ENCODE measurements at places on chromosomes 16 and 17. TPM values are rescaled to one million over a fixed set of nuclear protein-coding genes. Genes with fewer than 3 reads are reported as not detected.

Gene HOXB1
- not detected for total RNA-seq

GRCh38 chr17:8522577-8522976 lies 86.9 kb downstream of the NDEL1 start:
- no peak for DNase-seq

DNA sequence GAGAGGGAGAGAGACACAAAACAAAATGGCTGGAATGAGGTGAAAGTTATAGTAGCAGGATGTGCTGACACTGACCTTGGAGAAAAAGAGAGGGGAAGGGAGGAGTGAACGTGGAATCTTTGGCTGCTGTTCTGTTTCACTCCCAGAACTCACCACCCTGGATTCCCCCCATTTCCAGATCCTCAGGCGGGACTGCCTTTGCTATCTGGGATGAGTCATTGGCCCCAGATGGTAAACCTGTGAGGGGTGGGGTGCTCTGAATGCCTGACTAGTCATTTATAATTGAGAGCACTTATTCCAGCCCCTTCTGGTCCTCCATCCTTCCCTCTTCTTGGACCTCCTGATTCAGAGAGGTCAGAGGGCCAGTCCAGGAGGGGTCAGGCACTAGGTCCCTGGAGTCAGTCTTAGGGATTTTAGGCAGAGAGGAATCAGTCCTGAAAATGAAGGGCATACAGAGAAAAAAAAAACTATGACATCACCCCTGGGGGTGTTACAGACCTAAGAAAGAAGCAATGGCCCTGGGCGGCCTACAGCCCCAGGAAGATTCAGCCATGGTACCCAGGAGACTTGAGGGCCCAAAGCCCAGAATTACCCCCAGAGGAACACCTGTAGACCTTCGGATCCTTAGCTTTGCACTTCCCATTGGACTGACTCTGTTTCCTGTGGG lies 2.2 kb upstream of the ZG16 start:
- DNase-seq: no peak

GRCh38 chr17:705863-706262 lies 8.8 kb downstream of the VPS53 start:
- DNase-seq: no peak

GRCh38 chr17:69539274-69539673 lies 124.8 kb downstream of the MAP2K6 start:
- no peak for DNase-seq

Gene GNG13
- total RNA-seq: not detected

Gene TEKT5
- not detected for total RNA-seq

- no peak for DNase-seq
Measured at GRCh38 chr17:39761861-39762496, 24.2 kb downstream of the GRB7 start.

GRCh38 chr16:23267647-23268046 lies 34.5 kb upstream of the SCNN1B start:
- no peak for DNase-seq

Gene TBC1D3H
- total RNA-seq: not detected

Gene KIF2B
- not detected for total RNA-seq

Gene KRTAP2-1
- not detected for total RNA-seq

Gene ST3GAL2
- 11.1 TPM for total RNA-seq

GRCh38 chr17:79684132-79684985 lies 46.4 kb upstream of the ENPP7 start:
- DNase-seq: no peak

GRCh38 chr16:68538880-68539701 lies at the start of gene ZFP90:
TSS of gene ZFP90 (plus strand) at chr16:68539291. CDS start at chr16:68539793, 502 bp downstream.
- peak; percentile 84 for DNase-seq

- DNase-seq: no peak
Measured at GRCh38 chr17:81230043-81230820, 7.5 kb upstream of the CEP131 start.

All from CD4-positive, alpha-beta T cell (primary cell).